ENCODE measurements at places on chromosomes 1 and 21.

DNA sequence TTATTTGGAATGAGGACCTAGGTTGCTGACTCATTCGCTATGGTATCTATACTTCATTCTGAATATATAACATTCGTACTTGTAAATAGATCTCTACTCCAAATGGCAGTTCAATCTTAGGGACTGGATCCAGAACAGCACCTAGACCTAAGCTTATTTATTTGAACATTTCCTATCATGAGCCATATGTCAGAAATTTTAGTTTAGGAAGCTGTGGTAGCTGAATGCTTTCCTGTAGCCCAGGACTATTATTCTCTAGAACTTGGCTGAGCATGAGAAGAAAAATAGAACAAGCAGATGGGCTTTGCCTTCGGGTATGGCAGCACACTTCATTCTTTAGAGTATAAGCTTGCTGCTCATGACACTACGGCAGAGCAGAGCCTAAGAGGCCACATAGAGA, 1114.4 kb upstream of the B3GALT2 start:
- DNase-seq, result no peak

- DNase-seq, result no peak
Observed at GRCh38 chr1:21955058-21955457, 17.9 kb upstream of the HSPG2 start.

DNA sequence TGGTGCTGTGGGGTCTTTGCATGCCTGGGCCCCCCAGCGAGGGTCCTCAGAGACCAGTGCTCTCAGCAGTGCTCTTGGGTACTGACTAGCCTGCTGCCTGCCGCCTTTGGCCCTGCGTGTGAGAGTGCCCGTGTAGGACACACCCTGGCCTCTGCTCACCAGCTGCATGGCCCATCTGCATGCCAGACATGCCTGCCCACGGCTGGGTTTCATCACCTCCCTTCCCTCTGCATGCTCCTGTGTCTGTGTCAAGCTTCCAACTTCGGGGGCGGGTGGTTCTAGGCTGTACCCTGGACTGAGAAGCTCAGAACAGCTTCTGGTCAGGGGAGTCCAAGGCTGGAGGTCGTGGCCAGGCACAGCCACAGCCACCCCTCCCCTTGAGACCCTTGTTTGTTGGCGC, 56.9 kb downstream of the PTPRF start:
- no peak for DNase-seq

GRCh38 chr1:3741566-3742438, 10.4 kb upstream of the CCDC27 start:
- DNase-seq, result no peak

GRCh38 chr1:63112155-63112900, 210.0 kb upstream of the FOXD3 start:
- DNase-seq, result no peak
